ENCODE measurements at places on chromosomes 3 and 15.

DNA sequence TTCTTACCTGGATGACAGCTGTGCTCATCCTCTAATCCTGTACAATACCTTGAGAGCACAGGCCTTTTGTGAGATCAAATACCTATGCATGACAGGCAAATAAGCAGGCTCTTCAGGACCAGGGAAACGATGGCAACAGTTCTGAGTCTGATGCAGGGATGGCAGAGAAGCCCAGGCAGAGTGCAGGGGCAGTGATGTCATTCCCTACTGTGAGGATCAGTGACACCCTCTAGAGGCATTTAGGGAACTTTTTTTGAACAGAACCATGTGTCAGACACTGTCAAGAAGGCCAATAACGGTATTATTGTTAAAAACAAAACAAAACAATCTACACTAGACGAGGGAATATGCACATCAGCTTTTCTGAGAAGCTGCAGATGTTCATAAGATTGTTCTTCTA, 314.8 kb upstream of the CTDSPL start:
- no peaks in the 10 kb centered on the region for H3K4me1 ChIP-seq
- no peaks in the 10 kb centered on the region for H3K36me3 ChIP-seq
- H3K4me3 ChIP-seq: no peak overlapping the region

DNA sequence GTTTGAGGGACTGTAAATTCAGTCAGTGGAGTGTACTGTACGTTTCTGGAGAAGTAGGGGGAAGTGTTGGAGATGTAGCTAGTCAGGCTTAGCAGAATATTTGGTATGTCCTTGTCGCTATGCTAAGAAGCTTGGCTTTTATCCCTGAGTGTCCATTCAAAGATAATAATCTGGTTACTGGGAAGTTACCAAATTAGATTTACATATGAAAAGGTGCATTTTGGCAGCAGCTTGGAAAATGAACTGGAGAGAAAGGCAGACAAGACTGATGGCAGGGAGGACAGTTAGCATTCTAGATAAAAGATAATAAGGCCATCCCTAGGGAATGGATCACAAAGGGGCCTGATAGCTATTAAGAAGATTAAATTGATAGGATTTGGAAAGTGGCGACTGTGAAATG, 58.7 kb downstream of the P2RY1 start:
- no peak for DNase-seq
- no peaks in the 10 kb centered on the region for H3K27me3 ChIP-seq
- H3K4me3 ChIP-seq: no peak overlapping the region
- H3K4me1 ChIP-seq: no peaks in the 10 kb centered on the region

- no peak overlapping the region for H3K4me3 ChIP-seq
- H3K4me1 ChIP-seq: no peaks in the 10 kb centered on the region
- no peaks in the 10 kb centered on the region for H3K27me3 ChIP-seq
- DNase-seq: no peak
- no peak overlapping the region for H3K27ac ChIP-seq
These were observed 19.1 kb upstream of the LPP start for GRCh38 chr3:188134856-188135255.

- peaks cover 12% of the 10 kb centered on the region for H3K27me3 ChIP-seq
- H3K27ac ChIP-seq: no peak overlapping the region
- H3K4me3 ChIP-seq: no peak overlapping the region
- H3K4me1 ChIP-seq: no peaks in the 10 kb centered on the region
- DNase-seq: no peak
These were observed 200.0 kb downstream of the CACNA2D3 start for GRCh38 chr3:54322354-54322753.

GRCh38 chr3:120497818-120498217, 47.0 kb upstream of the FSTL1 start:
- peaks cover 11% of the 10 kb centered on the region for H3K4me1 ChIP-seq
- no peak for DNase-seq
- no peaks in the 10 kb centered on the region for H3K36me3 ChIP-seq
- no peak overlapping the region for H3K4me3 ChIP-seq

DNA sequence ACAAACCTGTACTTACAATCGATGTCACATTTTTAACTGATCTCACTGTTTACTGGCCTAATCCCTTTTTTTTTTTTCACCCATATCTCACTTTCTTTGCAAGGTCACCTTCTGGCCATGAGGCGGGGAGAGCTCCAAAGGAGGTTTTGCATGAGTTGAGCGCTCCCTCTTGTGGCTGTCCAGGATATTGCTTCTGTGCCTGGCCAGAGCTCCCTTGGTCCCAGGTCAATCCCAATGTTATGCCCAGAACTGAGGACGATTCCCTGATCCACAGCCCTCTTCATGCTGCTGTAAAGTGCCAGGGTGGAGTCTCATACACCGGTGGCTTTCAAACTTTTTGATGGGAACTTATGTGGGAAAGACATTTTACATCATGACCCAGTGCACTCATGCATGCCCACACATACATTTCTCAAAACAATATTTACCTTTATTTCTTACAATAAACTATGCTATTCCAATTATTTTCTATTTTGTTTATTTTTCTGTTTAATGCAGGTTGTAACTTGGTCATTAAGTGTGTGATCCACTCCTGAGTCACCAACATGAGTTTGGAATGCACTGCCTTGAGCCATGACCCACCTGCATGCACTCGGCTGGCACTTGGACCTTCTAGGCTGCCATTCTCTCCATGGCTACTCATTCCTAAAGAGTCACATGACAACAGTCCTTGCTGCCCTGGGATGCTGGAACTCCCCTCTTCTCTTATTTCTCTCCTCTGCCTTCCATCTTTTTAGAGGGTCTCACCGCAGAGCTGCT, 9.6 kb upstream of the SST start:
- DNase-seq: peak; percentile 64
- no peak overlapping the region for H3K27ac ChIP-seq
- no peaks in the 10 kb centered on the region for H3K36me3 ChIP-seq
- H3K4me3 ChIP-seq: no peak overlapping the region
- H3K4me1 ChIP-seq: no peaks in the 10 kb centered on the region

- H3K27ac ChIP-seq: no peak overlapping the region
- H3K27me3 ChIP-seq: 0 out of 2 replicates have a peak, but pooled peaks cover 3% of the 10 kb centered on the region
- DNase-seq: no peak
- peaks cover 12% of the 10 kb centered on the region for H3K4me1 ChIP-seq
These were observed 39.5 kb upstream of the IQSEC1 start for GRCh38 chr3:13112521-13113345.

DNA sequence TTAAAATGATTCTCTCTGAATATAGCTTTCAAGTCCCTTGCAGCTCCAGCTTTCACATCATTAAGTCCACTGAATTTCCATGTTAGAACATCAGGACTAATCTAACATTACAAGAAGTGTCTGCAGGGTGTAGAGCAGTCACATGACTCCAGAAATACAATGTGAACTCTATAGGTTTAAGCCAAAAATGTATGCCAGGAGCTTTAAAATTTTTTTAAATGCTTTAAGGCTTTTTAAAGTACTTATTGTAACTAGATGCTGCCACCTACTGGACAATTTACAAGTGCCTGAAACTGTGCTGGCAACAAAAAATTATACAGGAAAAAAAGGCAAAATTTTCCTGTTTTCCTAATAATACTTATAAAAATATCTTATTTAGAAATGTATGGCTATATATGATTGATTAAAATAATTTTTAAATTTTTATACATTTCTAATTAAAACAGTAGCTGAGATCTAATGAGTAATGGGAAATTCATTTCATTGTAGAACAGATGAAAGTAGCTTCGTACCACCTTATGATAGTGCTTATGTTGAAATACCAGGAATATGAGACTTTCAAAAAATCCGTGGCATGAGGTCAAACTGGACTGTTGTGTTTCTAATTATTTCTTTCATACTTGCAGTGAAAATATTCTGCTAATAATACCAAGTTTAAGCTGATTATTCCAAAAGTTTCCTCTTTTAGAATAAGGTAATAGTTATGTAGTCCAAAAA, 25.7 kb downstream of the FSIP1 start:
- H3K27me3 ChIP-seq: no peaks in the 10 kb centered on the region
- H3K4me3 ChIP-seq: no peak overlapping the region
- H3K27ac ChIP-seq: no peak overlapping the region
- H3K36me3 ChIP-seq: no peaks in the 10 kb centered on the region
- DNase-seq: peak; percentile 47

- peaks cover 7% of the 10 kb centered on the region for H3K27me3 ChIP-seq
- H3K4me1 ChIP-seq: peaks cover 5% of the 10 kb centered on the region
- no peak overlapping the region for H3K27ac ChIP-seq
- H3K36me3 ChIP-seq: no peaks in the 10 kb centered on the region
These were observed 59.5 kb upstream of the KY start for GRCh38 chr3:134710313-134710680.

GRCh38 chr3:20039765-20040547, at the start of gene KAT2B:
Gene KAT2B (plus strand): TSS chr3:20040446. CDS start chr3:20040478, 32 bp downstream.
- peak within 1 kb of the TSS; percentile 53 for H3K27ac ChIP-seq
- no peak for DNase-seq
- H3K4me1 ChIP-seq: peaks cover 8% of the 10 kb centered on the region
- H3K27me3 ChIP-seq: no peaks in the 10 kb centered on the region

- H3K4me3 ChIP-seq: no peak overlapping the region
- no peaks in the 10 kb centered on the region for H3K4me1 ChIP-seq
- H3K27ac ChIP-seq: no peak overlapping the region
- peaks cover 63% of the 10 kb centered on the region for H3K27me3 ChIP-seq
- H3K36me3 ChIP-seq: no peaks in the 10 kb centered on the region
- DNase-seq: no peak
These were observed 355.4 kb downstream of the FGF12 start for GRCh38 chr3:192371870-192372400.

- no peaks in the 10 kb centered on the region for H3K27me3 ChIP-seq
- peak; percentile 16 for DNase-seq
- H3K4me3 ChIP-seq: no peak overlapping the region
These were observed 106.3 kb downstream of the ZBTB20 start for GRCh38 chr3:115040673-115041286.

GRCh38 chr3:63863150-63864007, at the start of the genes ATXN7 and THOC7:
Gene ATXN7 (plus strand): TSS chr3:63863867. CDS start chr3:63912599, 48,732 bp downstream.
Gene THOC7 (minus strand): TSS chr3:63863805. CDS start chr3:63863790, 15 bp downstream.
- no peaks in the 10 kb centered on the region for H3K27me3 ChIP-seq
- H3K4me1 ChIP-seq: peaks cover 18% of the 10 kb centered on the region
- peak within 1 kb of the TSS; percentile 93 for H3K27ac ChIP-seq
- no peak for DNase-seq
- H3K4me3 ChIP-seq: peak within 1 kb of the TSS; percentile 68
- H3K36me3 ChIP-seq: no peaks in the 10 kb centered on the region

- no peak for DNase-seq
- H3K27ac ChIP-seq: no peak overlapping the region
- no peaks in the 10 kb centered on the region for H3K27me3 ChIP-seq
These were observed 8.6 kb downstream of the CLEC3B start for GRCh38 chr3:45034612-45035252.

- no peak overlapping the region for H3K27ac ChIP-seq
- no peak for DNase-seq
- no peaks in the 10 kb centered on the region for H3K27me3 ChIP-seq
- no peak overlapping the region for H3K4me3 ChIP-seq
- H3K36me3 ChIP-seq: no peaks in the 10 kb centered on the region
These were observed 4.0 kb downstream of the STX19 start for GRCh38 chr3:94024385-94024784.

GRCh38 chr3:125160606-125161371, 51.8 kb downstream of the SLC12A8 start:
- no peaks in the 10 kb centered on the region for H3K4me1 ChIP-seq
- H3K27me3 ChIP-seq: no peaks in the 10 kb centered on the region
- DNase-seq: no peak
- H3K27ac ChIP-seq: no peak overlapping the region
- H3K36me3 ChIP-seq: peaks cover 5% of the 10 kb centered on the region
- no peak overlapping the region for H3K4me3 ChIP-seq

DNA sequence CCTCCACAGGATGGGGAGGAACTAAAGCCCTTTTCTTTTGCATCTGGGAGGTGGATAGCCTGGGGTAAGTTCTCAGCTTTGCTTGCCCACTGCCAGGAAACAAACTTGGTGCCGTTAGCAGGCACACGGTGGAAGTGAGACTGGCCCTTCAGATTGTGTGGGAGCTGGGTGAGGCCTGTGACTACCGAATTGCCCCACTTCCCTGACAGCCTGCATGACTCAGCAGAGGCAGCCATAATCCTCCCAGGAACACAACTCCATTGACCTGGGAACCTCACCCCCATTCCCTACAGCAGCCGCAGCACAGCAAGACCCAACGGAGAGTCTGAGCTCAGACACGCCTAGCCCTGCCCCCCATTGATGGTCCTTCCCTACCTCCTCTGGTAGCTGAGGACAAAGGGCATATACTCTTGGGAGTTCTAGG, 282.6 kb downstream of the KLF13 start:
- H3K27me3 ChIP-seq: no peaks in the 10 kb centered on the region
- H3K4me3 ChIP-seq: no peak overlapping the region
- H3K36me3 ChIP-seq: no peaks in the 10 kb centered on the region
- H3K27ac ChIP-seq: no peak overlapping the region
- no peaks in the 10 kb centered on the region for H3K4me1 ChIP-seq

GRCh38 chr15:39629371-39629770, 48.5 kb downstream of the THBS1 start:
- H3K27ac ChIP-seq: no peak overlapping the region
- no peak overlapping the region for H3K4me3 ChIP-seq
- no peaks in the 10 kb centered on the region for H3K27me3 ChIP-seq
- no peak for DNase-seq
- H3K36me3 ChIP-seq: no peaks in the 10 kb centered on the region
- 0 out of 2 replicates have a peak, but pooled peaks cover 3% of the 10 kb centered on the region for H3K4me1 ChIP-seq

- DNase-seq: no peak
- H3K4me3 ChIP-seq: no peak overlapping the region
- no peak overlapping the region for H3K27ac ChIP-seq
- no peaks in the 10 kb centered on the region for H3K27me3 ChIP-seq
- no peaks in the 10 kb centered on the region for H3K36me3 ChIP-seq
- no peaks in the 10 kb centered on the region for H3K4me1 ChIP-seq
These were observed 69.8 kb downstream of the FGF7 start for GRCh38 chr15:49492830-49493229.

GRCh38 chr15:47972738-47973137, 148.1 kb upstream of the SLC24A5 start:
- H3K27ac ChIP-seq: no peak overlapping the region
- no peak for DNase-seq
- no peak overlapping the region for H3K4me3 ChIP-seq
- no peaks in the 10 kb centered on the region for H3K27me3 ChIP-seq
- no peaks in the 10 kb centered on the region for H3K4me1 ChIP-seq

DNA sequence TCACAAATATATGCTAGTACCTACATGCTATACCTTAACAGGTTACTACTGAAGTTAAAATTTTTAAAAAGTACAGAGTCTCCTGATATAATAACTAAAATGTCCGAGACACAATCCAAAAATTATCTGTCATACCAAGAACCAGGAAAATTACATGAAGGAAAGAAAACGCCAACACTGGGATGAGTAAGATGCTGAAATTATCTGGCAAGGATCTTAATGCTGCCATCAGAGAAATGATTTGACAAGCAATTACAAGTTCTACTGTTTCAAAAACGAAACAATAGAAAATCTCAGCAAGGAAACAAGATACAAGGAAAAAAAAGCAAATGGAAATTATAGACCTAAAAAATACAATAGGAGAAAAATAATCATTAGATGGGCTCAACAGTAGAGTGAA, 92.5 kb downstream of the UBE3A start:
- no peaks in the 10 kb centered on the region for H3K4me1 ChIP-seq
- H3K36me3 ChIP-seq: 0 out of 2 replicates have a peak, but pooled peaks cover 4% of the 10 kb centered on the region
- H3K27me3 ChIP-seq: no peaks in the 10 kb centered on the region

DNA sequence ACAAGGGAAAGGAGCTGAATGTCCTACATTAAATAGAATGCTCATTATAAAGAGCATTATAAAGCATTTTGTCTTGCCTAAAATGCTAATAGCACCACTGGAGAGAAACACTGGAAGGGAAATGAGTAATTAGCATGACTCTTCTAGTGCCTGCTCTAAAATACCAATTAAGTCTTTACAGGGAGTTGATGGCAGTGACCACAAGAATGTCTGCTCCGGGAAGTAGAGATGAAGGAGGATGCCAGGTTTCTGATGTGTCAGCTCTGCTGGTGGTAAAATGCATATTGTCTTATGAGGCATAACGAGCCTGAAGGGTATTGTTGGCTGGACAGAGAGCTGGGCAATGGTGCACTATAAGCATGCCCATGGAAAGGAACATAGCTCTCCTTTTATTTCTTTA, 49.5 kb downstream of the MYLK start:
- no peaks in the 10 kb centered on the region for H3K4me1 ChIP-seq
- H3K27me3 ChIP-seq: no peaks in the 10 kb centered on the region
- no peak overlapping the region for H3K4me3 ChIP-seq
- no peaks in the 10 kb centered on the region for H3K36me3 ChIP-seq
